ENCODE measurements at places on chromosomes 2 and 18.

GRCh38 chr2:233235977-233236376 is 15.5 kb upstream of the ATG16L1 start:
- DNase-seq: no peak

- DNase-seq: no peak
Observed at GRCh38 chr2:88069117-88069516, 1.5 kb downstream of the SMYD1 start.

DNA sequence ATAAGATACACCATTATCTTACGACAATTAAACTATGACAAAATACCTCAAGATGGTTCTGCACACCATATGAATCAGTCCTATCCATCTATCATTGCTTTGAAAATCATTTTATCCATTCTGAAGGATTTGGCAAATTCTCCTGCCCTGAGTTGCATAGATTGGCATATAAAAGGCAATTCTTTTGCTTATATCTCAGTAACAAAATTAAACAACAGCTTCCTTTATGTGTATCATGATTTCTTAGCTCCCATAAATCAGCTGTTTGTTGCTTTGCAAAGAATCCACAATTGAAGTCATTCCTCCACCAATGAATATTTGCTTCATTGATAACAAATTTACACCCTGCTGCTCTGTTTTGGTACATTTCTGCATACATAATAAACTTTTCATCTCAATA is 61.7 kb downstream of the ITGB6 start:
- no peak for DNase-seq

- no peak for DNase-seq
Observed at GRCh38 chr2:183903026-183903425, 695.3 kb upstream of the ZNF804A start.

GRCh38 chr2:205629091-205629776 is 53.1 kb upstream of the NRP2 start:
- DNase-seq: no peak

- no peak for DNase-seq
Observed at GRCh38 chr2:133090358-133090757, 420.4 kb upstream of the LYPD1 start.
